ENCODE measurements at places on chromosomes 6 and 20.
A peak's percentile ranks its signal among the peaks of the same experiment; 100 is the strongest.

DNA sequence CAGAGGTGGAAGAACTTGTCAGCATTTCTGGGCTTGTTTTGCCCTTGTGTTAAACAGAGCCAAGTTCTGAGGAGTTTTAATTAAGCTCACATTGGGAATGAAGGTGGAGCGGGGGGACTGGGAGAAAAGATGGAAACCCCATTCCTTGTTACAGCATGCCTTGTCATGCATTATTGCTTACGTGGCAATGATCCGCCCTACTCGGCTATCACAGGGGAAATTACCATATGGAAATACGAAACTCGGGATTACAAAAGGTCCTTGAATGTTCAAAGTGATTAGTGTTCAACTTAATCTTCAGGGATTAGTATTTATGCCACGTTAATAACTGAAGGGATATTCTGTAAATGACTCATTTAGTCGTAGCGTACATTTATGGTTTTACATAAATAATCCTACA, 86.4 kb downstream of the MAP3K7 start:
- DNase-seq, result no peak

DNA sequence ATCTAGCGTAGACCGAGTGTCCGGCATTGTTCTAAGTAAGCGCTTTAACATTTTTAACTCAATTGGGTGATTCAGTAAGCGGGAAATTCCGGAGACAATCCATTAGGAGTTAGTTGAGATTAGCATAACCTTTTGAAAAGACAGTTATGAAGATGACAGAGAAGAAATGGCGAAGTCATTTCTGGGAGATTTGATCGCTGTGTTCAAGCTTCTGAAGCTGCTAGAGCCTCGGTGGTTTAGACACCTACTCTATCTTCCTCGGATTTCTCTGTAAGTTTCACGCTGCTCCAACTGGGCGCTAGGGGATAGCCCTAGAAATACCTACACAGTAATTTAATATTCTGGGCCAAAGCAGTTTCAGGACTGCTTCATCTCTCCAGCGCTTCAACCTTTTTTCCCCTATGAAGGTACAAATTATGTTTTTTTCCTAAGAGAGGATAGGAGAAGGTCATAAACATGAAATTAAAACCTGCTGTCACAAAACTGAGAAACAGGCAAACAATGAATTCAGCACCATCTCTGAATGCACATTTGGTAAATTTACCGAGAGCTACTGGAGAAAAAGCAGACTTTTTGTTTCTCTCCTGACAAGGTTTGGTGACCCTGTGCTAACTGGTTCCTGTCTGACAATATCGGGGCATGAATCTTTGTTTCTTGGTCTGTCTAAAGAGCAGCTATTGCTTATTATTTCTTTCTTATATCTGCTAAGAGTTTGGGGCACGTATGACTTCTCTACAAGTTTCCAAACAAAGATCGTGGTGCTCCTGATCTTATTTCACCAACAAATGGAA, 22.4 kb downstream of the ZNF311 start:
- peak; percentile 5 for DNase-seq

GRCh38 chr6:83615025-83615999, 93.6 kb downstream of the SNAP91 start:
- DNase-seq, result no peak

- no peak for DNase-seq
Observed at GRCh38 chr20:53872081-53872541, 198.3 kb downstream of the BCAS1 start.

DNA sequence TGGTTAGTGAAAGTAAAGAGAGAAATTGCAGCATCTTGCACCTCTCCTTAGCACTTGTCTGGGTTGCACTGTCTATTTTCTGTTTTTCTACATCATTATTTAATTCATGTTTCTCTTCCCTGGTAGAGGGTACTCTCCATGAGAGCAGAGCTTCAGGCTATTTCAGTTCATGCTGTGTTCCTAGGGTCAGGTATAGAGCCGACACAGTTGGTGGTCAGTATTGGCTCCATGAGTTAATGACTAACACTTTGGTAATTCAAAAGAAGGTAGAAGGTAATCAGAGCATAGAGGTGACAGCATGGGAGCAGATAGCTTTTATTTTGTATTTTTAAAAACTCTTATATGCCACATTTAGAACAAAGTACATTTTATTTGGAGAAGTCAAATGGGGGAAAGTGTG, 42.7 kb downstream of the RIMS1 start:
- DNase-seq, result no peak

DNA sequence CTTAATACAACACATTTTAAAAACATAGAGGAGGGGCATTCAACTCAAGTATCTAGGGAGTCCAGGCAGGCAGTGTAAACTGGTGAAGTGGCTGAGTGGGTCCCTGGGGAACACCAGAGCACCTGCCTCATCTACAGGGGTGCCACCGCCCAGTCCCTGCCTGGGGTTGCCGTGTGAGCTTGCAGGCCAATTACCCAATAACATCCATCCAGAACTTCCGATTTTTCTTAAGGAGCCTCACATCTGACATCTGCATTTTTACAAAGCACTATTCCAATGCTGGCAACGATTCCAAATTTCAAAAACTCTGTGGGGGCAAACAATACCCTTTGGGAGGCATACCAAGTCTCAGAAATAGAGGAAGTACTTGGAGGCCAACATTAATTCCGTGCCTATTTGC, 288.4 kb upstream of the TSHZ2 start:
- DNase-seq, result no peak

DNA sequence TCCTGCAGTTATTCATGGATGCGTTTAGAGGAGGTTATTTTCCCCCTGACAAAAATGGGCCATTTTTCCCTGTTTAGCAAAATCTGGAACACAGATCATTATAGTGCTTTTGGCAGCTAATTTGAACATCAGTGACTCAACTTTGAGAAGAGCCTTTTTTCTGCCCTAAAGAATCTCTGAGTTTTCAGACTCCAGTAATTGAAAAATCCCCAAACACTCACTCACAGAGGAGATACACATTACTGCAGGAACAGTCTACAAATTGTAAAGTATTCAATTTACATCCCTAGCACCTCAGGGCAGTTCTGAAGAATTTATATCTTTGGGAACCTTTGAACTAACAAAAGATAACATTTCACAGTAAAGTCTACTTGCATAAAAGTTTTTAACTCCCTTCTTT, 966.6 kb upstream of the SLC35B3 start:
- no peak for DNase-seq

GRCh38 chr6:81214414-81215091, 537.9 kb downstream of the TENT5A start:
- DNase-seq, result no peak

GRCh38 chr20:48728042-48728825, 99.6 kb downstream of the PREX1 start:
- no peak for DNase-seq

- DNase-seq, result no peak
Observed at GRCh38 chr20:63230800-63231268, 4.9 kb upstream of the BIRC7 start.

GRCh38 chr6:144319211-144319610, 34.1 kb downstream of the UTRN start:
- no peak for DNase-seq

- DNase-seq, result no peak
Observed at GRCh38 chr20:52405417-52405816, 213.8 kb upstream of the ZFP64 start.

DNA sequence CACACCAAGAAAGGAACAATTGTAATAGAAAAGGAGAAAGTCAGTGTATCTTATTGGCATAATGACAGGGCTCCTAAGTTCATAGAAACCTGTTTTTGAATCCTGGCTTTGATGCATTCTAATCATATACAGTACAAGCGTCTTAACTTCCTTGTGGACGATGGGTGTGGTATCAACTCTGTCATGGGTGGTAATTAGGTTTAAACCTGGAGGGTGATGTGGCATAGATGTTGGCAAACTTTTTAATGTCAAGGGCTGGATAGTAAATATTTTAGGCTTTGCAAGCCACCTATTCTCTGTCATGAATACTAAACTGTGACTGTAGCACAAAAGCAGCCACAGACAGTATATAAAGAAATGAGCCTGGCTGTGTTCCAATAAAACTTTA, 138.7 kb upstream of the EDN1 start:
- DNase-seq, result no peak

- peak; percentile 85 for DNase-seq
Observed at GRCh38 chr20:59087829-59088433, 45.3 kb upstream of the PRELID3B start.

GRCh38 chr6:73309535-73309784, 44.6 kb downstream of the DPPA5 start:
- DNase-seq, result no peak

- no peak for DNase-seq
Observed at GRCh38 chr20:57695940-57696339, 13.9 kb downstream of the PMEPA1 start.

- no peak for DNase-seq
Observed at GRCh38 chr6:151322570-151322969, 68.8 kb downstream of the ZBTB2 start.

DNA sequence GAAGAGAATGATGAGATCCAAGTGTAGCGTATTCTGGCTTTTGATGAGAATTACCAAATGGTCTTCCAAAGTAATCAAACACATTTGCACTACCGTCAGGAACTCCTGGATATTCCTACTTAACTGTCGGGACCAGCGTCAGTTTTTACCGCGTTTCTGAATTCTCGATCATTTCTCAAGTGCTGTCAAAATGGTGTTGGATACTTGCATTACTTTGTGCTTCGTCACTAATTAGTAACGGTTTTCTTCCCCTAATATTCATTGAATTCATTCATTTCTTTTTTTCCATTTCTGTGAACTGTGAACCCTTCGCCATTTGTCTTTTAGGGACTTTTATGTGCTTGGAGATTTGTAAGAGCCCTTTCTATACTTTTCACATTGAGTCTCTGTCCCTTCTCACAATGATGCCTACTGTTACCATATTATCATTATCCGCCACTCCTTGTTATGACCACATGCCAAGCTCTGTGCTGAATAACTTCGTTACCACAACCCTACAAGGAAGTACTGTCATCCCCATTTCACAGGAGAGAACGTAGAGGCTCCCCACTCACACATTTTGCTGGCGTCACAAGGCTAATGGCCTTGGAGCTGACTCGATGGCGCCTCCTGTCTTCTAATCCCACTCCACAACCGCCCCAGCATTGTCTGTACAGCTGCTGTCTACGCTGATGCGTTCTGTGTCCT, 74.2 kb upstream of the QKI start:
- DNase-seq, result no peak

DNA sequence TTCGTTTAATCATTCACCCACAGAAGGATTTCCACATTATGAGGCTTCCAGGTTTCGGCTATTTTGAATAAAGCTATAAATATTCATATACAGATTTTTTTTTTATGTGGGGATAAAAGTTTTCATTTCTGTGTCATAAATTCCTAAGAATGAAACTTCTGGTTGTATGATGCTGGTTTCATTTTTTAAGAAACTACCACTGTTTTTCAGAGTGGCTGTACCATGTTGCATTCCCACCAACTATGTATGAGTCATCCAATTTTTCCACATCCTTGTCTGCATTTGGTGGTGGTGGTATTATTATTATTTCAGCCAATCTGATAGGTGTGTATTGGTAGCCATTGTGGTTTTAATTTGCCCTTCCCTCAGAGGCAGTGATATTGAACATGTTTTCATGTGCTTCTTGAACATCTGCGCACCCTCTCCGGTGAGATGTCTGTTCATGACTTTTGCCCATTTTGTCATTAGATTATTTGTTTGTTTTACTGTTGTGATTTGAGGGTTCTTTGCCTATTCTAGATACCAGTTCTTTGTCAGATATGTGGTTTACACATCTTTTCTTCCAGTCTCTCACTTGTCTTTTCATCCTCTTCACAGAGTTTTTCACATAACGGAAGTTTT, 75.5 kb downstream of the DOK5 start:
- DNase-seq, result no peak

DNA sequence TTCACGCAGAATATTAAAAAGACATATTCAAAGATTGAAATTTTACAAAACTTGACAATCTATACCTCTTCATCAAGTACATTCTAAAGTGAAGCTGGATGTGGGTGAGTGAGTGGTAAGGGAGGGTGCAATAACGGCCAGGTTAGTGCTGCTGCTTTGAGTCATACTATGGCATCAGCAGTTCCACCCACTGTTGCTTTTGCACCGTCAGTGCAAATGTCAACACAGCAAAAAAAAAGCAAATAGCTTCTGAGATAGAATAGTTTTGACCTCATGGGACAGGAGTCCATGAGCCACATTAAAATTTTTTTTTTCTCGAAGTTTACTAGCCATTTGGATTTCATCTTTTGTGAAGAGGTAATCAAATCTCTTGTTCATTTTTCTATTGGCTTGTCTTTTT, 31.8 kb downstream of the PSMF1 start:
- DNase-seq, result no peak

GRCh38 chr20:2741463-2741862, 48.9 kb downstream of the EBF4 start:
- DNase-seq, result peak; percentile 51

- no peak for DNase-seq
Observed at GRCh38 chr6:24535210-24535609, 40.4 kb downstream of the ALDH5A1 start.

- DNase-seq, result no peak
Observed at GRCh38 chr20:25221592-25222460, 26.1 kb upstream of the PYGB start.

GRCh38 chr6:24855395-24856245, 56.9 kb upstream of the ARMH2 start:
- DNase-seq, result peak; percentile 60

- no peak for DNase-seq
Observed at GRCh38 chr6:34370361-34370760, 22.1 kb downstream of the NUDT3 start.
